ENCODE measurements at places on chromosomes 7 and 10.

DNA sequence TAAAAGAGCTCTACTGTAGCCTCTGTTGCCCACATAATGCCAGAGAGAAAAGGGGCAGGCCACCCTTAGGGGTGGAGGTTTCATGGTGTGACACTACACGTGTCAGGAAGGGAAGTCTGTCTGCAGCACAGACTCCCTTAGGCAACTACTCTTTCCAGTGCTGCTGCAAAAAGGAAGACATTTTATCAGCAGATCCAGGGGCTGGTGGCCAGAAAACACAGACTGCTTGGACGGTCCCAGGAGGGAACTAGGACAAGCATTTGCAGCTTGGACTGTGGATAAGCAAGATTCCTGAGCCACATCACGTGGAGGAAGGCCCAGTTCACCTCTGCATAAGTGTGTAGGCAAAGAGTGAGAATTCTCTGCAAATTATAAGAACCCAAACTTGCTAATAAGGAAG, 220.8 kb downstream of the FANK1 start:
- DNase-seq: no peak

DNA sequence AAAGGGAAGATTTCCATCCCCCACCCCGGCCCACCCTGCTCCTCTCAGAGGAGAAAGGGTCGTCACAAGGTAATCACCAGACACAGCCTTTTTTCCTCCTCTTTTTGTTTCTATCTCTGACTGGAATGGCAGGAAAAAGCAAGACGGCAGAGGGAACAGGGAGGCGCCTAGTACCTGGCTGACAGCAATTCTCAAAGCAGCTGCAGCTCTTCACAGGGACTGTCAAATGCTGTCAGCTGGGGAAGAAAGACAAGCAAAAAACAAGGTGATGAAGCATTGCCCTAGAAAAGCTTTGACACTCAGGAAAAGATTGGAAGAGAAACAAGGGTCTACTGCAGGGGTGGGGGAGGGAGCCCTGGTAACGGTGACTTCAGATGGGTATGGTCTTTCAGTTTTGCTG, 52.7 kb downstream of the GNA12 start:
- DNase-seq: no peak

- DNase-seq: no peak
Observed at GRCh38 chr7:54810401-54810800, 51.4 kb upstream of the SEC61G start.

GRCh38 chr7:67402280-67402679, 405.6 kb downstream of the TYW1 start:
- DNase-seq: no peak

DNA sequence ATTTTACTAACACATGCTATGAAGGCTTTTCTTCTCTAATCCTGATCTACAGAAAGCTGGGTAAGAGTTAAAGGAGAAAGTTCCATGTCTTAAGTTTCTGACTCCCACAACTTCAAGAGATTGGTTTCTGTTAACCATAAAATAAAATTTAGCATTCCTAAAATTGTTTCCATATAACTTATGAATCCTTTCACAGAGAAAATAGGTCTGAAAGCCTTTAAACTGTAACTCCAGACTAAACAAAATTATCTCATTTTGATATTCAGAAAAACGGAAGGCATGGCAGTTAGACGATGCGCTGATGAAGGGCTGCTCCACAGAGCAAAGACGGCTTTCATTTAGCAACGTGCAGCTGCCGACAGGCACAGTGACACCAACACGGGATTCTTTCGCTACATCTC, 133.3 kb downstream of the SLC25A13 start:
- no peak for DNase-seq

- DNase-seq: no peak
Observed at GRCh38 chr7:135239263-135239662, 5.6 kb downstream of the STRA8 start.

GRCh38 chr10:60578217-60578616, 188.5 kb upstream of the ANK3 start:
- DNase-seq: no peak

DNA sequence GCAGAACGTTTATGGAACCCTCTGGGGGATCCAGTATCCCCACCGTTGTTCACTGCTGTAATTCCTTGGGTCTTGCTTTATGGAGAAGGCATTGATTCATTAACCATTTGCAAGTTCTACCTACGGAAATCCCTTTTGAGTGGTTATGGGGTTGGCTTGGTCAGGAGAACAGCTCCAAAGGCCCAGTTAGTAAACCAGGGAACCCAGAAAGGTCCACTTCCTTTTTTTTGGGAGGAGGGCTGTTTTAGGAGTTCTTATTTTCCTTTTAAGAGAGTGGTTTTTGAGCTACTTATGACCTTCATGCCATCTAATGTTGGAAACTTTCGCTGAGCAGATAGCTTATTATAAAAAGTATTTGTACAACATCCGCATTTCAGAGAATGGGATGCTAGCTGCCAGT, 1.3 kb downstream of the POR start:
- DNase-seq: no peak

DNA sequence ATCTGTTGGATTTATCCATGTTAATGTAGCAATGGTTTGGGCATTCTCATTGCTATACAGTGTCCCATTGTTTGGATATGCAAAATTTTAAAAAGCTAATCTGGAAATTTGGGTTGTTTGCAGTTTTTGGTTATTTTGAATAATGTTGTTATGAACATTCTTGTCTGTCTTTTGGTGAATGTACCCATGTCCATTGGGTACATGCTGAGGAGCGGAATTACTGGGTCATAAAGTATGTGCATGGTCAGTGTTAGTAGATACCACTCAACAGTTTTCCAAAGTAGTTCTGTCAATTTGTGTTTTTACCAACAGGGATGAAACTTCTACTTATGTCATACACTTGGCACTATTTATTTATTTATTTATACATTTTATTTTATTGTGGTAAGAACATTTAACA, 153.9 kb downstream of the LRMDA start:
- DNase-seq: no peak

DNA sequence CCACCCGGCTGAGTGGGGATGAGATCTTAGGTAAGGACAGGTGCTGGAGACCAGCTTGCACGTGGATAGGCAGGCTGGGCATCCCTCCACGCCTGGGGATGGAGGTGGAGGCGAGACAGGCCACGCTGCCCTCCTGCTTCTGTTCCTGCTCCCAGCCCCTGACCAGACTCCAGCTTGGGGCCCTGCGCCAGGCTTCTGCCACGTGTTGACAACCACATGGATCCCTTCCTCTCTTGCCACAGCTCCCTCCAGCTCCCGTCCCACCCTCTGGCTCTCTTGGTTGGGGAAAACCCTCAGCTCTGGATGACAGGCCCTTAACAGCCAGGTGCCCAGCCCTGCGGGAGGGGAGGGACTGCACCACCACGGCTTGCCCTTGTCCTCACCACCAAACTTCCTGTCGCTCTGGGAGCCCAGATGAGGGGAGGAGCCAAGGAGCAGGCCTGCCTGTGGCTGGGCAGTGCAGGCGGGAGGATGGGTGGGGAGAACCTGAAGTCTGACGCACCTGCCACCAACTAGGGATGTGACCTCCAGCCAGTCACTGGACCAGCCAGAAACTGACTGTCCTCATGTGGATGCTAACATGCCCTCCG, 36.0 kb downstream of the KCNH2 start:
- peak; percentile 26 for DNase-seq

- DNase-seq: no peak
Observed at GRCh38 chr10:114234132-114234531, 4.9 kb upstream of the VWA2 start.

DNA sequence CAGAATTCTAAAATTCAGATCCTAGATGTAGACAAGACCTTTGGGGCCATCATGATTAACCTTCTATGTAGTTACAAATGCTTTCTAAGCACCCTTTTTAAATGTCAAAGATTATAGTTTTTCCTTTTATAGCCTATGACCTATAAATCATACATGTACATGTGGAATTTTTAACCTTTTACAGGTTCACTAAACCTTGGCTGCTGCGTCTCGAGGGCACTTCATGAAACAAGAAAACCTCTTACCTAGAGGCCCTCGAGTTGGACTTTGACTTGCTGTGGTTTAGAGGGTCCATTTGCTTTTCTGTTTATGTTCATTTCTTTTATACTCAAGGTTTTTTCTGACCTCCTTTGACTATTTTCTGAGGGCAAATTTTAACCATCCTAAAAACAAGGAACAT, 302.2 kb downstream of the CSTF2T start:
- no peak for DNase-seq

DNA sequence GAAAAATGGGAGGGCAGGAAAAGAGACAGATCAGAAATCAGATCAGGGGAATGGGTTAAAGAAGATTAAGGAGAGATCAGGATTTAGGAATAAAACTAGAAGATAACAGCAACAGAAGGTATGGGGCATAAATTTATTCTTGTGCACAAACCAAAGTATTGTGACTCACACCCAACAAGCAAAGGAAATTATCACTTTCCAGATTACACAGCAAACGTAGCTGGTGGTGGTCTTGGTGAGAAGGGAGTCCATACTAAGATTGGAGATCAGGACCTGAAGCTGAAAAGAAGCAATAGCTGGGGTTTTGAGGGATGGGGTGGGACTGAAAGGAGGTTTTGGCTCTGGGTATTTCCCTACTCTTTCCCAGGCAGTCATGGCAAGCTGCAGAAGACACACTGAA, 3.5 kb upstream of the MYOZ1 start:
- DNase-seq: no peak

- no peak for DNase-seq
Observed at GRCh38 chr7:126728967-126729366, 523.8 kb downstream of the GRM8 start.

- DNase-seq: no peak
Observed at GRCh38 chr10:14873090-14873760, 5.4 kb upstream of the SUV39H2 start.

Data from activated T-helper 1 cell treated with anti-CD3 and anti-CD28 coated beads, Interleukin-2, amount 50 U/mL, for 16 hours (primary cell).